Stimulated activated CD4-positive, alpha-beta T cell treated with anti-CD3 and anti-CD28 coated beads, Interleukin-1b, Interleukin-23, amount 100 ng/mL, for 1 hour (primary cell): ENCODE measurements at places on chromosomes 1 and 21.

DNA sequence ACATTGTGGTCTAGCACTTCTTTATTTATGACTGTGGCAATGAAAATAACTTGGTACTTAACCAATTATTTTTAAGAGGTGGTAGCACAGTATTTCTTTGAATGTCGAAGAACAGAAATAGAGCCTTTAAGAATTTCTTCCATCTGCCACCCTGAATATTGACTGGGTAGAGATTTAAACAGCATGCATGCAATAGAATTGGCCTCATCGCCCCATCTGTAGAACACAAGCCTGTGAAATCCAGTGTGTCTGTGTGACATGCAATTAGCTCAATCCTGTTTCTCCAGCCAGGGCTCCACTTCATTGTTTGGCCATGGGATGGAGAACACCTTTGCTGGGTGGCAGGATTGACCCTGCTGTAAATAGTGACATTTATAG, 17.1 kb upstream of the KLHDC8A start:
- no peak for DNase-seq

DNA sequence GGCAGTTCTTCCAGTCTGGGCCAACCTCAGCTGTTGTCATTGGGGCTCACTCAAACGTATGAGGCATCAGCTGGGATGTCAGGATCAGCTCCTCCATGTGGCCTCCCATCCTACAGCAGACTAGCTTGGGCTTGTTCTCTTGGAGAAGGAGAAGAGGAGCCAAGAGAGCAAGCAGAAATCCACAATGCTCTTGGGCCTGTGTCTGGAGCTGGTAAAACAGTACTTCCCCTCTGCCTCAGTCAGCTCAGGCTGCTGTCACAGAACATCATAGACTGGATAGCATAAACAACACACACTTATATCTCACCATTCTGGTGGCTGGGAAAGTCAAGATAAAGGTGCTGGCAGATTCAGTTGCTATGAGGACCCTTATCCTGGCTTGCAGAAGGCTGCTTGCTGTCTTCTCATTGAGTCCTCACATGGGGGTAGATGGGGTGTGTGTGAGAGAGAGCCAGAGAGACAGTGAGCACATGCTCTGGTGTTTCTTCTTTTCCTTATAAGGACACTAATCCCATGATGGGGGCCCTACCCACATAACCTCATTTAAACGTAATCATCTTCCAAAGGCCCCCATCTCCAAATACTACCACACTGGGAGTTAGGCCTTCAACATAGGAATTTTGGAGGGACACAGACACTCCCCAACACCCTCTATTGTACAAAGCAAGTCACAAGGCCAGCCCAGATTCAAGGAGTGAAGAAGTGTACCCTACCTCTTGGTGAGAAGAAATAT, 16.3 kb upstream of the DNAJC6 start:
- no peak for DNase-seq

DNA sequence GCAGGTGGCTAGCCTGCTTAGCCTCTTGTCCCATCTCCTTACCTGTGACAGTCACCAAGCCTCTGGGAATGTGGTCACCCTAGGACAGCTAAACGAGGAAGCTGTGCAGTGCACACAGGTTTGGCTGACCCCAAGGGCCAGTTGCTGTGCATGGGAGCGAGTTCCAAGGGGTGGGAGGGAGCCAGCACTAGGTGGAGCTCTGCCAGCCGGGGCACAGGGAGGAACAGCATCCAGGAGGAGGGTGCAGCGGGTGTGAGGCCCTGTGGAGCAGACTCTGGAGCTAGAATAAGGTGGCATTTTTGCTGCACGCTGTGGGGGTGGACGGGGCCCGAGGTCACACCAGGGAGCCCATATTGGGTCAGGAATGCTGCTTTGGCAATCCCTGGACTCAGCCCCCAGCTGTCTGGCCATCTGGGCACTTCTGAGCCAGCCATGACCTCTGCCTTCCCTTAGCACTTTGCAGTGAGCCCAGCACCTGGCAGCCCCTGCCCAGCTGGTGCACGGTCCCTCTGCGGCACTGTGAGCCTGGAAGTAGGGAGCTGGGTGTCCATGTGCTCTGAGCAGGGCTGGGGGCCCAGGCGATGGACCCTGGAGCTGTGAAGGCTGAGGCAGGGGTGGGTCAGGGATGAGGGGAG, 8.7 kb downstream of the PDXK start:
- no peak for DNase-seq

- DNase-seq, result no peak
Measured at GRCh38 chr1:235101558-235102258, 26.9 kb downstream of the TOMM20 start.

GRCh38 chr1:170351366-170351946, 180.5 kb upstream of the GORAB start:
- no peak for DNase-seq

- no peak for DNase-seq
Measured at GRCh38 chr1:40796939-40797667, 13.5 kb downstream of the KCNQ4 start.

DNA sequence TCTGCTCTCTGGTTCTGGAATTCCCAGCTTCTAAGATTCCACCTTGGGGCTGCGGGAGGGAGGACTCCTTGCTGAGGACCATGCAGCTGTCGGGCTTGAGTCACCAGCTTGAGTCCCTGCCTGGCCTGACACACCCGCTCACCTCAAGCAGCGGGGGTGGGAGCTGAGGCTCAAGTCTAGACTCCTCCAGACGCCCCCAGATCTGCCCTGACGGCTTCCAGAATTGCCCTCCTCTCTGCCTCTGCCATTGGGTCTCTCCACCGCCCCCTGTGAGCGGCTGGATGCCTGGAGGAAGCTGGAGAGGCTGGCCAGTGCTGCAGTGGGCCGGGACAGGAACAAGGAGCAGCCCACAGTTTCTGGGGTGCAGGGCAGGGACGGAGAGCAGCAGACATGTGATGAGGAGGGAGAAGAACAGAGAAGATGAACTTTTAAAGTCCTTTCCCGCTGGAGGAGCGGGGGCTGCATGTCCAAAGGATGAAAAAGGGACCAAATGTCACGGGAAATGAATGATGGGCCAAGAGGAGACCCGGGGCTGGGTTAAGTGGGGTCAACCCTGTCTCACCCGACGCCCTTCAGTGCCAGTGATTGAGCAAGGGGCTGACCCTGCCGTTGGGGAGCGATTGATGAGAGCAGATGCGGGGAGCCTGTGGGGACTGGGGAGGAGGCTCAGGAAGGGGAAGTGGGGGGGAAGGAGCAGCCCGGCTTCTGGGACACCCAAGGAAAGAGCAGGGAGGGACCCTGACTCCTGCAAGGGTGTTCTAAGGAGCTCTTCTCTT, 13.5 kb downstream of the CRABP2 start:
- DNase-seq, result no peak

DNA sequence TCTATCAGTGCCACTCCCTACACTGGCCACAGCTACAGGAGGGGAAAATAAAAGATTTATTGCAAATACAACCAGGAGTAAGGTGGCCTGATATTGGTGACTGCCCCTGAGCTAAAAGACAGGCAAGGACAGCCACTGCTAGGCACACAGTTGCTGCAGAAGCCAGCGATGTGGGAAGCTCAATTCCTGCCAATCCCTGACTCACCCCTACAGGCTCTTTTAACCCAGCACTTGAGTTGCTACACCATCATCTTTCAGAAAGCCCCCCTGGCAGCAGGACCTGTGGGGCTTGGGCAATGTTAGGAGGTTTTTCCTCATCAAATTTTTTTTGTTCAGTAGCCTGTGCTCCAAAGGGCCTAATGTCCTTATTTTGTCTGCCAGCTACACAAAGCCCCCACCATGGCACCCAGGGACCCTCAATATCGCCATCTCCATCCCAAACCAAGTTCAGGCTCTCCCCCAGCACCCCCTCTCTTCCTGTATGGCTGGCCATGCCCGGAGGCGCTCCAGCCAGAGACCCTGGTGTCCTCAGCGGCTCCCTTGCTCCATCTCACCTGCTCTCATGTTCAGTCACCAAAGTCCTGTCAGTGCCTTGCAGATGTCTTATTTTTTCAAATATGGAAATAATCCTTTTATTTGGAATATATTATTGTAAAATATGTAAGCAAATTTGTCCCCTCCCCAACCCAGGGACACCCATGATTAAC, 13.4 kb downstream of the CLEC20A start:
- DNase-seq, result no peak

GRCh38 chr1:199804526-199804925, 223.0 kb upstream of the NR5A2 start:
- no peak for DNase-seq

DNA sequence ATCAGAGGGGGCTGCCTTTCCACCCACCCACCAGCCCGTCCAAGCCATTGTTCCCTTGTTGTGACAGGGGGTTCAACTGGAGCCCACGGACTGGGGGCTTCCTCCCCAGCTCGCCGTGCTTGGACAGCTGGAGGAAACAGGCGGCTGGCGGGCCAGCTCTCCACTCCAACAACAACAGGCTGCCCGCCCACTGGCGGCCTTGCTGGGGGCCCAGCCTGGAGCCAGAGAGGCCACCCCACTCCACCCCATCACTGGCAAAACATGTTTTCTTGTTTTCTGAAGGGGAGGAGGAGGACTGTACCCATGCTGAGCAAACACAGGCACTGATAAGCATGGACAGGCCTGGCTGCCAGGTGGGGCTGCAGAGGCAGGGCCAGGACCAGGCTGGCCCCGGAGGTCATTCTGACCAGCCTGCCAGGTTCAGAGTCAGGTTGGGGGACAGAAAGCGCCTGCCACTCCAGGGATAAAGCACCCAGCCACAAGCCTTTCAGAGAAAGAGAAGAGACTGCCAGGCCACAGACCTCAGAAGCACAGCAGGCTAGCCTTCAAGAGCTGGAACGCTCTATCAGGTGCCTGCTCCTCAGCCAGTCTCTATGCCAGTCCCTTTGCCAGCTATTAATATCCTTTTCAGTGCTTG, 32.8 kb downstream of the GJA4 start:
- no peak for DNase-seq

DNA sequence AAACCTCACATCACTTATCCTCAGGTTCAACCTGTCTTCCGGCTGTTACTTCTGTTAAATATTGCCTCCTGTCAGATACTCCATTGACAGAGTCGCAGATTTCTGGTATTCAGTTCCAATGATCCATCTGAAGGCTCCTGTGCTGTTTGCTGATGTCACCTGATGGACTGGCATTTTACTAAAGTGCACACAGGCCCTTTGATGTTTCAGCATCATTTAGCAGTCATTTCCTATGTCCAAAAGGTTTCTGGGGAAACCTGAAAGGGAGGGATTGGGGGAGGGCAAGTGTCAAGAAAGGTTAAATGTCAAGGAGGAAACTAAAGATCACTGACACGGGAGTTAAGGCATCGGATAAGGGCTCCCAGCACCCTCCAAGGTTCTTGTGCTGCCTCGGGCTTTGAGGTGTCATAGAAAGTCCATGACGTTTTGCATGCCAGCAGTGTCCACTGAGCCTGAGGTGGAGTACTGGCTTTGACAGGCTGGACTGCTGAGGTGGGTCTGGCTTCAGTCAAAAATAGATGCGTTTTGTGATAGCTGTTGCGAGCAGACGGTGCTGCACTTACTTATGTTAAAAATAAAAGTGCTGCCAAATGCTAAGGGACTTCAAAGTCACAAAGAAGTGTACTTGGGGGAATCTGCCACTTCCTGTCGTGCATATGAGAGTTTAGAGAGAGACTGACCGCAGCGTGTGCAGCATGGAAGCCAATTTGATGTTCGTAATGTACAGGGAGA, 30.8 kb downstream of the XCL2 start:
- no peak for DNase-seq

GRCh38 chr21:44752671-44753235, 41.4 kb upstream of the TSPEAR start:
- DNase-seq, result no peak

DNA sequence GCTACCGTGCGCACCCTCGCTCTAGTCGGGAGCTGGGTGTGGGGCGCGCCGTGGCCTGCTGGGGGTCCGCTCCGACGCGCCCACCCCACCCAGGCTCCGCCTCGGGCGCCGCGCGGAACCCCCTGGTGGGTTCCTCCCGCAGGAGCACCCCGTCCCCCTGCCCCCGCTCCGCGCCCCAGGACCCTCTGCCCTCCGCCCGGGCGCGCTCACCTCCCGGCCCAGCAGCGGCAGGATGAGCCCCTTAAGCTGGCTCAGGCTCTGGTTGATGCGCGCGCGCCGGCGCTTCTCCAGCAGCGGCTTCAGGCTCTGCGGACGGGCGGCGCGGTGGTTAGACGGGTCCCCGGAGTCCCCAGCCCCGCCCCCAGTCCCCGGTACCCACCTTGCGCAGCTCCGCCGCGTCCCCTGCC, 319 bp downstream of the HES2 start:
- no peak for DNase-seq

GRCh38 chr1:86085741-86086409, 70.7 kb downstream of the COL24A1 start:
- DNase-seq, result no peak

- DNase-seq, result no peak
Measured at GRCh38 chr1:58885998-58886397, 102.2 kb upstream of the JUN start.

DNA sequence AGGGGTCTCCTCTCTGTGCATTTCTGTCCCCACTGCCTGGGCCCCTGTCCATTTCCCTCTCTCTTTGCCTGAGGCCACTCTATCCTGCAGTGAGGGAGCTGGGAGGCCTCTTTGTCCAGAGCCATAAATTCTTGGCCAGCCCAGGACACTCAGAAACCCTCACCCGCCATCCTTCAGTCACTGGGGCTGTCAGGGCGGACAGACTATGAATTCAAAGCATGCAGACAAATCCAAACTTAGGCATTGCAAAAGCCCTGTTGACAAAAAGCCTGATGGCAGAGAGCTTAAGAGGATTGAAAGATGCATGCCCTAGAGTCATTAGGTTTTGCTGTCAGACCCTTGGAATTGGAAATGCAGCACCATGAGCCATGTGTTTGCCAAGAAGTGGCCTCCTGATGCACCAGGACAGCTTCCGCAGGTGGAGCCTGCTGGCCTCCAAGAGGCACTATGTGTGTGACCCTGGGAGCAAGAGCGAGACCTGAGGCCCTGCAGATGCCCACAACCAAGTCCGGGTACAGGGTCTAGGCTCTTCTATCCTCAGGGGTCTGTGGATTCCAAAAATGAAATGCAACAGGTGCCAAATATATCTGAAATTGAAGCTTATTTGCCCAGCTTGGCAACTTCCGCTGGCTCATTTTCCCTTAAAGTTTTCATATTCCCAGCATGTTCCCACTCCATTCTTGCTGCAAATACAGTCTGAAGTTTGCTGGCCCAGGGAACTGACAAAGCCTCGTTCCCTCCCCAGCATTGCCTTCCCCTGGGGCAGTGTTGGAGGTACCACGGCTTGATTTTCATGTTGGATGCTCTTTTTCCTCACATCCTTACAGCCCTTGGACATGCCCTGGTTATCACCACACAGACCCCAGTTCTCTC, 177.9 kb downstream of the PGBD5 start:
- no peak for DNase-seq
